Stimulated activated CD8-positive, alpha-beta memory T cell treated with anti-CD3 and anti-CD28 coated beads, Interleukin-7, amount 100 ng/mL, for 1 hour (primary cell): ENCODE measurements at places on chromosomes 5 and 9.
A peak's percentile ranks its signal among the peaks of the same experiment; 100 is the strongest.

- no peak for DNase-seq
These were observed 8.1 kb downstream of the MEGF10 start for GRCh38 chr5:127298656-127299055.

GRCh38 chr9:106846857-106847256 lies 16.1 kb upstream of the ZNF462 start:
- no peak for DNase-seq

- DNase-seq = no peak
These were observed 79.4 kb upstream of the GLRA1 start for GRCh38 chr5:152004095-152004494.

DNA sequence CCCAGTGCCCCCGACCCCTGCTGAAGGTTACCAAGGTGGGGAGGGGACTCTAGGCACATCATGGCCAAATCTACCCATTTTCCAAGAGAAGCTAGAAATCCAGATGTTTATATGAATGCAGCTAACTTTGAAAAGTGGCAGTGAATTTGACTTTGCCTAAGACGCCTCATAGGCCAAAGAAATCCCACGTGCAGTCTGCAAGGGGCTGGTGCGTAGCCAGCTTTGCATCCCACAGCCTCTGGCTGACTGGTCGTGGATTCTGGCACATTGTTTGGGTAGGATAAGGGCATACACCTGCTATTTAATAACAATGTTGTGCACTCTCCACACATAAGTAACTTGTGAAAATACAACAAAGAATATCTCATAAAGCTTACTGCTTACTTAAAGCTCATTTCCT lies 3.5 kb upstream of the GADD45G start:
- no peak for DNase-seq

- no peak for DNase-seq
These were observed 208.6 kb upstream of the GDNF start for GRCh38 chr5:38048400-38048799.

- DNase-seq = no peak
These were observed 33.2 kb downstream of the CSF1R start for GRCh38 chr5:150052956-150053712.

- no peak for DNase-seq
These were observed 25.4 kb upstream of the TGFBR1 start for GRCh38 chr9:99079542-99079941.

GRCh38 chr9:89749500-89750116 lies 144.8 kb downstream of the GADD45G start:
- DNase-seq = no peak

- no peak for DNase-seq
These were observed 90.1 kb downstream of the CDC42SE2 start for GRCh38 chr5:131353991-131354390.

GRCh38 chr9:77756449-77756848 lies 108.3 kb upstream of the GNA14 start:
- DNase-seq = no peak

GRCh38 chr5:8135742-8136141 lies 266.8 kb downstream of the MTRR start:
- no peak for DNase-seq

DNA sequence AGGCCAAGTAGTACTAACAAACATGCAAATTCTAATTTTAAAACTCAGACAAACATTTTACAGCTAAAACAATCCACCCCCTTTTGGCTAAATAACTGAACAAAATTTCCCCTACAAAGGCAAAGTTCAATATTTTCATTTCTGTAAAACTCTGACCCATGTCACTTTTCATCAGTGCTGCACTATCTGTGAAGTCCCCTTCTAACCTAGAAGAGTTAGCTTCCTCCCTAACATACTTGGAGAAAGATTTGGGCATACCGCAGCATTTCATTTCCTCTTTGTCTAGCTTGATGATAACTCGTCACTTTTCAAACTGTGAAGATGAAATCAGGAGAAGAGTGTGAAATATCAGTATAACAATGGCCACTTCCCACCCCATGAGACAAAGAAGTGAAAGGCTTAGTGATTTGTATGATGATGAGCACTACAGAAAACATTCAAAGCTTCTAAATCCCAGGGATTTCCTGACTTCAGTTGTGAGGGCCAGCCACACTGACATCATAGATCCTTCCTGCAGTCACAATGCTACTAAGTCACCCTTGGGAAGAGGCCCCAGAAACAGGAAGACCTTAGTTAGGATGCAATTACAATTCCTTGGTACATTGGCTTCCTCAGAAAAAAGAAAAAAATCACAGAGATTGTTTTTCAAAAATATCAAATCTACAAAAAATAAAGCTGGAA lies at the start of gene FAM81B:
FAM81B (plus strand) TSS at position 555 of the 681 bp plus-strand sequence; CDS start at position 579, 24 bp downstream.
- DNase-seq = no peak

DNA sequence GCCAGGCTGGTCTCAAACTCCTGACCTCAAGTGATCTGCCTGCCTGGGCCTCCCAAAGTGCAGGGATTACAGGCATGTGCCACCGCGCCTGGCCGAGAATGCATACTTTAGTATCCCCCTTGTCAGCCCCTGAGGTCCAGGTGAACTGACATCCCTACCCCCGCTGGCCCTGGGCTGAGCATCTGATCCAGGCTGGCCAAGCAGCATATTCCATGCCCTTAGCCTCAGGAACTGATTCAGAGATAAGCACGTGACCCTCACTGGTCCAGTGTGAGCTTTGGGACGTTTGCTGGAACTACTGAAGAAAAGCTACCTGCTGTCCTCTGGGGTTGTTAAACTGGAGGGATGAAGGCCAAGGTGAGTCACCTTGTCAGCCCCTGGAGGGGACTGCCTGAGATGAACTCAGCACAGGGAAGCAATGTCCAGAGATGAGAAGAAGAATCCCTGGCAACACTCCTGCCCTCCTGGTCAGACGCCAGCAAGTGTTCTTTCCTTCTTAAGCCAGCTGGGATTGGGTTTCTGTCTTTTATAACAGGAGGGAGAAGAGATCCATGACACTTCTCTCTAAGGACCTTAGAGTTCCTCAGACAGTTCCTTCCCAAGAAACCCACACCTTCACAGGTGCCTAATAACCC lies 59.1 kb upstream of the FBXW11 start:
- DNase-seq = no peak

- no peak for DNase-seq
These were observed 485.0 kb downstream of the TAF11L14 start for GRCh38 chr5:18119156-18119785.

GRCh38 chr5:102561894-102562760 lies 63.3 kb upstream of the SLCO6A1 start:
- DNase-seq = no peak

DNA sequence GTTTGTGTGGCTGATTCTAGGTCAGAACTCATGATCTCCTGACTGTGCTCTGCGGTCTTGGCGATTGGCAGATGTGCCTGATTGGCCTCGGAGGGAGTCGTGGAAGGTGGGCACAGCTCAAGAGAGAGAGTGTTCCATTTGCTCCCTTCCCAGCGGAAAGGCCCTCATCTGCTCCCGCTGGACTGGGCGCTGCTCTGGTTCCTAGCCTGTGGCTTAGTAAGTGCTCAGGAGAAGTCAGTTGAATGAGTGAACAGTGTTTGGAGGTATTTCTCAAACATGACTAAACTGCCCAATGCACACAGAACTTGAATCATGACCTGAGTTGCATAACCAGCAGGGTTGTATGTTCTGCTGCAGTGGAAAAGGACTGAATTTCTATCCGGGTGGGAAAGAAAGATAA lies 120.2 kb upstream of the PITX1 start:
- DNase-seq = no peak

DNA sequence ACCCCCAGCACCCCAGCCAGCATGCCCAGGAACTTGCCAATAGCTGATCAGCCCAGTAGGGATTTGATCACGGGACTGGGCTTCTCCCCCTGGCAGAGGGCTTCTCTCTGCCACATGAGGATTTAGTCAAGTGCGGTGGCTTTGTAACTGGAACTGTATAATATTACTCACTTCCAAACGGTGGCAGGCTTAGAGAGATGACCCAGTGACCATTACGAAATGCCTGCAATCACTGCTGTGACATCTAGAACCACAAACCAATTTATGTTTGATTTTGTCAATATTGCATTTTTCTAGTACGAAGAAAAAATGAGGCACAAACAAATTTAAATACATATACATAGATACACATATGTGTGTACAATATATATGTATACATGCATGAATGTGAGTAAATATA lies 192.1 kb downstream of the ERCC6L2 start:
- no peak for DNase-seq

DNA sequence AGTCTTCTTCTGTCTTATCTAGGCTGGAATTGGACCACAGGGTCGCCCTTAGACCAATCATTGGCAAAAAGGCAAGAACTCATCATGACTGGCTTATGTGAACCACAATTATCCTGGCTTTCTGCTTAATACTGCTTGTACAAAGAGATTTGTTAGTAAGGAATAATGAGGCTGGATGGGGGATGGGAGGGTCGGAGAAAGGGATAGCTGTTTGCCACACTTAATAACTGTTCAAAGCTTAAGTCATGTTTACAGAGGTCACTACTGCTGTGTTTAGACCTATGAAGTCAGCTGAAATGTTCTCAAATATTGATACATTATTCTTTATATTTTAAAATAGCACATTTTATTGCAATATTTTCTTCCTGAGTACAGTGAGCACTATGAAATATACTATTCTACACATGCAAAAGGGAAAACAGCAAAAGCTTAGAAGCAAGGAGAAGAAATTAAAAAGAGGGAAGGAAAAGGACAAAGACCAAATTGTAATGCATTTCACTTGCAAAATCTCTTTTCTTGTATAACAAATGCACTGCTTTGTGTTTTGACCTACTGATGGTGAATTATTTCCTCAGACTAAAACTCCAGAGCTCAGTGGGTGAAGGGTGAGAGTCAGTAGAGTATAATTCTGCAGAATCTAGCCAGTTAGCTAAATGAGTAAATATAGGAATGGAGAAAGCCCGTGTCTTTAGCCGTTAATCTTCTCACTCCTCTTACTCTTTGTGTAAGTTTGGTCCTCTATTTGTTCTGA lies 404.9 kb upstream of the ZNF608 start:
- no peak for DNase-seq

DNA sequence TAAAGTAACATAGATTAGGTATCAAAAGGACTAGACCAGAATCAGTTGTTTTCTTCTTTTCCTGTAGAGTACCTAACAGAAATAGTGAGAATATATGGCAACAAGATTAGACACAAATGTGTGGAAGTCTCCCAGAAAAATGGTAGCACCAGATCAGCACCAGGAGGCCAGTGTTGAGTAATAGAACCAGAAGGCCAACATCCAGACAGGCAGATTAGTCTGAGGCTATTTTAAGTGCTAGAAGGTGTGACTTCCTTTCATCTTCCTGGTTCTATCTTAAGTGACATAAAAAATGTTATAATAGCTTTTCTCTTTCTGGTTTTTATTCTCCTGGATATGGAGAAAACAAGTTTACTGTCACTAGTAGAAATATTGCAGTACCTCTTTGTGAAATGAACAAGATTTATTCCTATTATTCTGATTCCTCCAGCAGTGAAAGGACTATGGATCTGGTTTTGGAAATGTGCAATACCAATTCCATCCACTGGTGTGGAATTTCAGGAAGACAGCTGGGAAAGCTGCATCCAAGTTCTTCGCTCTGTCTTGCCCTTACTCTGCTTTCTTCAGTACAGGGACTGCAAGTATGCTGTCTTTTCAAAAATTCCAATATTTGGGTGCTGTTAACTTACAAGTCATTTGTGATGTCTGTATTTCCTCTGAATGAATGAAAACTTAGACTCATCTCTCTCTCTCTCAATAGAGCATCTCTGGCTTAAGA lies 39.1 kb downstream of the SHLD3 start:
- DNase-seq = no peak

DNA sequence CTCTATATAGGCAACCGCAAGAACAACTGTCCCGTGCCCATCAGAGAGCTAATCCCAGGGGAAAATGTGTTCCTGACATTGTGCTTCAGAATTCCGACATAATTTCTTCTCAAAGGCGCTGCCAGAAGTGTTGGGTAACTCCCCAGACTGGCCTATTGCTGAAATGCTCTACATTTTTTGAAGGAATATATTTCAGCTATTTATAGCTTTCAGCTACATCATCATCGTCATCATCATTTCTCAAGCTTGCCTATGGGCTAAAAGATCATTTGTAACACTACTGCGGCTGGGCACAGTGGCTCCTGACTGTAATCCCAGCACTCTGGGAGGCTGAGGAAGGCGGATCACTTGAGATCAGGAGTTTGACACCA lies 49.7 kb downstream of the MYO10 start:
- no peak for DNase-seq

DNA sequence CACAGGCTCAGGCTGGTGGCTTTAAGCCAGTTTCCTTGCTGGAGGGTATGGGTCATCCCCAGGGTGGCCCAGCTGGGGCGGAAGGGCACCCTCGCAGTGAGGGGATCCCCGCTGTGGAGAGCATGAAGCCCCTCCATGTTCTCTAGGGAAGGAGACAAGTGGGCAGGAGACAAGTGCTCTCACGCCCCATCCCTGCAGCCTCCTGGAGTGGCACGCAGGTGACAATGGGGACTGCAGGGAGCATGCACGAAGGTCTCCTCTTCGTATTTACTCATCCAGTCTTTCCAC lies 83.3 kb downstream of the GTF3C4 start:
- DNase-seq = no peak

- DNase-seq = no peak
These were observed 91.0 kb downstream of the FOXD1 start for GRCh38 chr5:73357576-73357975.

GRCh38 chr5:52977264-52977897 lies 11.8 kb upstream of the ITGA2 start:
- DNase-seq = no peak

- DNase-seq = no peak
These were observed 18.6 kb upstream of the IFNB1 start for GRCh38 chr9:21096172-21096900.

- no peak for DNase-seq
These were observed 1.7 kb downstream of the ASB6 start for GRCh38 chr9:129640086-129640870.

DNA sequence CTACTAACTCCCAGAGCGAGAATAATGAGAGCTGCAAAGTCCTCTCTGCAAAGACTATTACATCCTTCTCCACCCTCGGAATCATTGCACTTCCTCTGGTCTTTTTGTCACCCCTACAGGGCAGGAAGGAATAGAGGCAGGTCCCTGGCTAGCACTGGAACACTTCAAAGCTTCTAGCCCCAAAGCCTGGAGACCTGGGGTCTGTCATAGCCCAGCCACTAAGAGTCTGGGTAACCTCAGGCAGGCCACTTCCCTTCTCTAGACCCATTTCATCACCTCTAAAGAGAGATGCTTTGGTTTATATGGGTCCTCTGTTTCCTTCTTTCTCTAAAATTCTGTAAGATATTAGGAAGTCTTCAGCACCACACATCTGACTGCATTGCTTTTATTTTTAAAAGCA lies 6.7 kb downstream of the ADRB2 start:
- DNase-seq = no peak

- DNase-seq = peak; percentile 8
These were observed 75.8 kb downstream of the F2RL2 start for GRCh38 chr5:76547242-76547890.

DNA sequence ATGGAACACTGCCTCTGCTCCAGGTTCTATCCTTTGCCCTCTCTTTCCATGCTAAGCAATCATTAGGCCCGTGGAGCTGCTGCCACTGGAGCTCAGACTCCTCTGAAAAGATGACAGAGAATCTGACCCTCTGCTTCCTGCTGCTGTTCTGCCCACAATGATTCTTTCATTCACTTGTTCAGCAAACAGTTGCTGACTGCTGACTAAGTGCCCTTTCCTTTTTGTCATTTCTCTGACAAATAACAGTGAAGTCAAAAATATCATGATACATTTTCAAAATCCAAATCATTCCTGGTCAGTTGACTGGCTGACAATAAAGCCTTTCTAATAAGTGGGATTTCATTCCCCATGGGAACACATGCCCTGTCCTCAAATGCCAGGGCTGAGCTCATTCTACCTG lies 110.1 kb downstream of the SIL1 start:
- no peak for DNase-seq
